ENCODE measurements at places on chromosomes 6 and 20.

- no peak for DNase-seq
Measured at GRCh38 chr6:160367798-160368547, 19.8 kb downstream of the SLC22A3 start.

GRCh38 chr6:8075185-8075584 lies 11.0 kb upstream of the BLOC1S5 start:
- no peak for DNase-seq

GRCh38 chr6:162306616-162307015 lies 420.9 kb downstream of the PRKN start:
- DNase-seq: no peak

DNA sequence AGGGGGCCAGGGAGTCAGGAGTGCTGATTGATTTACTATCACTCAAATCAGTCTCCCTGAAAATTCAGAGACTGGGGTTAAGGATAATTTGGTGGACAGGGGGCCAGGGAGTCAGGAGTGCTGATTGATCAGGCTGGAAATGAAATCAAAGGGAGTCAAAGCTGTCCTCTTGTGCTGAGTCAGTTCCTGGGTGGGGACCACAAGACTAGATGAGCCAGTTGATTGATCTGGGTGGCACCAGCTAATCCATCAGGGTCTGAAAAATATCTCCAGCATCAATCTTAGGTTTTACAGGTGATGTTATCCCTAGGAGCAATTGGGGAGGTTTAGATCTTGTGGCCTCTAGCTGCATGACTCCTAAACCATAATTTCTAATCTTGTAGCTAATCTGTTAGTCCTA lies 6.1 kb upstream of the AFG1L start:
- DNase-seq: no peak

DNA sequence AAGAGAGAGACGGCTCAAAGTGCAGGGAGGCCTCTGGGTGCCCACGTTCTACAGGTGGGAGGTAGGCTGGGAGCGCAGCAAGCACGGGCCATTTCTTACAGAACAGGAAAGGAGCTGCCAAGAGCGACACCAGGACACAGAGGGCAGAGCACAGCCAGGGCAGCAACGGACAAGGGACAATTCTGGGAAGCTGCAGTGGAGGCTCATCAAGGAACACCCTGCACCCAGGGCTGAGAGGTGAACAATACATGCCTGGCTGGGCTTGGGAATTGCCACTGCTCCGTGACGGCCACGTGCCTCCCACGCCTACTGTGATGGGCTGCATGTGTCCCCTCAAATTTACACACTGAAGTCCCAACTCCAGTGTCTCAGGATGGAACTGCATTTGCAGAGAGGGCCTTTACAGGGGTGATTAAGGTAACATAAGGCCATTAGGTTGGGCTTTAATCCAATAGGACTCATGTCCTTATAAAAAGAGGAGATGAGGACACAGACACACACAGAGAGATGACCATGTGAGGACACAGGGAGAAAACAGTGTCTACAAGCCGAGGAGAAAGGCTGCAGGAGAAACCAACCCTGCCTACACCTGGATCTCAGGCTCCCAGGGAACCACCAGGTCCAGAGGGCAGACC lies 13.6 kb downstream of the SERPINB6 start:
- no peak for DNase-seq

GRCh38 chr6:164097551-164098398 lies 683.3 kb downstream of the QKI start:
- peak; percentile 69 for DNase-seq

DNA sequence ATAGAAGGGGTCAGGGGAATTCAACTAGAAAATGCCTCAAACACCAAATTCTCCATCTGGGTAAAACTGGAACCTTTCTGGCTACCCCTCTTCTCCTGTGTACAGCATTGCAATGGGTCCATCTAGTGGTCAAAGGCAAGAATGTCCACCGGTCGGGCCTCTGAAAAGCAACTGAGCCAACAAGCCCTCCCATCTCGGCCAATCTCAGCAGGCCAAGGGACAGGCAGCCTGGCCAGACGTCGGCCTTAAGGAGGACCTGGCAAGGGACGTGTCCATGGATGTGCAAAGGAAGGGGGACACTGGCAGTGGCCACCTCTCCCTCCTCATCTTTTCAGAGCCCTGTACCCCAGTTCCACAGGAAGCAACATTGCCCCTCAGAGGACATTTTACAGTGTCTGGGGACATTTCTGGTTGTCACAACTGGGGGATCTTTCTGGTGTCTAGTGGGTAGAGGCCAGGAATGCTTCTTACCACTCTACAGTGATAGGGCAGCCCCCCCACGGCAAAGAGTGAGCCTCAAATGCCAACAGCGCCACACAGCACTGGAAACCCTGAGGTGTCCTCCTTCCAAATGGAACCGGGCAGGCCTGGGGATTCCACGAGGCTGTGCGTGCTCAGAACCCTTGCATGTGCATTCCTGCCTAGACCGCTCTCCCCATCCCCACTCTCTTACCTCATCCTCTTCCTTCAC lies 99.8 kb upstream of the FOXA2 start:
- peak; percentile 50 for DNase-seq

- no peak for DNase-seq
Measured at GRCh38 chr6:27241443-27241842, 6.1 kb upstream of the PRSS16 start.

DNA sequence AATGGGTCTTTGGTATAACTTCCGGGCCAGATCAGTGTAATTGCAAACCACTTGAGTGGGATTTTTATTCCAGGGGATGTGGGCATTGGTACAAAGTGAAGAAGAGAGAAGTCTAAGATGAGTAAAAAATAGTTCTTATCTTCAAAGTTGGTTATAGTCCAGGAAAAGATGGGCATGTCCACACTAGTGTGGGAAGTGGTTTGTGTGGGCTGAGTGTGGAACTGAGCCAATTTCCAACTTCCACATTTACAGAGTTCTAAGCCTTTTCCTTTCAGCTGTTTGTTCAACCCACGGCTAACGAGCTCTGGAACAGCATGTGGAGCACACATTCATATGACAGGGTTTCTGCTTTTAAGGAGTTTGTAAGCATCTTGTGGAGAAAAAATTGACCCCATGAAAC lies 72.3 kb upstream of the IFNGR1 start:
- DNase-seq: no peak

DNA sequence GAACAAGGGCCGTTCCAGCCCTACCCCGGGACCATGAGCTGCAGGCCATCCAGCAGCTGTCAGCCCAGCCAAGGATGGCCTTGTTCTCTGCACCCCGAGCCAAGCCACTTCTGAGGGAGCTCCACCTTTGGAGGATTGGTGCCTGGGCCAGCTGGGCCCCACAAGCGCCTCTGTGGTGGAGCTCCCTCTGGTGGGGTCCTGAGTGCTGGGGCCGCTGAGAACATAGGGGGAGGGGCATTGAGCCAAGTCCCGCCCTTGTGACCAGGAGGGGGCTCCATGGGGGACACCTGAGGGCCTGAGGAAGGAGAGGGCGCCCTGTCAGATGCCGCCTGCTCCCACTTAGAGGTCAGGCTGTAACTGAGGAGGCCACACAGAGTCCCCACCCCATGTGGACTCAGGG lies 43.2 kb downstream of the YTHDF1 start:
- DNase-seq: peak; percentile 36

GRCh38 chr6:155374681-155375080 lies 60.4 kb upstream of the TFB1M start:
- DNase-seq: peak; percentile 15

DNA sequence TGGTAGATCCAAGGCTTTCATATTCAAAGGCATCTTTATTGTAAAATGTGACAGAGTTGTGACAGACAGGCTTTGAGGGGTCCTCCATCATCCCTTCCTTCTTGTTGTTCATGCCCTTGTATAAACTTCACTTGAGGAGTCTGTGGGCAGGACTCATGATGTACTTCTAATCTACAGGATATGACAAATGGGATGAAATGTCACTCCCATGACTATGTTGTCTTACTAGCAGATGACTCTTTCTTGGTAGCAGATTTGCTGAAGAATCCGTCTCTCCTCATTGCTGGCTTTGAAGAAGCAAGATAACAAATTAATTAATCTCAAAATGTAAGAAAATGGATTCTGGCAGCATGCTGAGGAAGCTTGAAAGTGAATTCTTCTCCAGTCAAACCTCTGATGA lies 566.1 kb downstream of the TFAP2B start:
- no peak for DNase-seq

- DNase-seq: no peak
Measured at GRCh38 chr20:655726-656624, 3.0 kb upstream of the SRXN1 start.

DNA sequence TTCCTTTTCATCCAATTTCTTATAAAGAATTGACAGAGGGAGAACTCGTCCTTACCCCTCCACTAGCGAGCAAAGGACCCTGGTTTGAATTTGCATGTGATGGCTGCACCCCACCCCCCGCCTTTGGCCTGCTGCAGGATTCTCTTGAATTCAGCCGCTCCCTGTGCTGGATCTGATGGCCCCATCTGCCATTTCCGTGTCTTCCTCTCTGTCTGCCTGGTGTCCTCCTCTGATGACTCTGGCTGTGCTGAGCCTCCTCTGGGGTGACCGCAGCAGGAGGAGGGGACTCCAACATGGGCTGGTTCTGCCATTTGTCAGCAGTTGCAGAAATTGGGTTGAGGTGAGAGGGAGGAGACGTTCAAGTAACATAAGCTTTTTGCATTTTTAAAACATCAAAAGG lies 188.8 kb downstream of the DLL1 start:
- DNase-seq: no peak

DNA sequence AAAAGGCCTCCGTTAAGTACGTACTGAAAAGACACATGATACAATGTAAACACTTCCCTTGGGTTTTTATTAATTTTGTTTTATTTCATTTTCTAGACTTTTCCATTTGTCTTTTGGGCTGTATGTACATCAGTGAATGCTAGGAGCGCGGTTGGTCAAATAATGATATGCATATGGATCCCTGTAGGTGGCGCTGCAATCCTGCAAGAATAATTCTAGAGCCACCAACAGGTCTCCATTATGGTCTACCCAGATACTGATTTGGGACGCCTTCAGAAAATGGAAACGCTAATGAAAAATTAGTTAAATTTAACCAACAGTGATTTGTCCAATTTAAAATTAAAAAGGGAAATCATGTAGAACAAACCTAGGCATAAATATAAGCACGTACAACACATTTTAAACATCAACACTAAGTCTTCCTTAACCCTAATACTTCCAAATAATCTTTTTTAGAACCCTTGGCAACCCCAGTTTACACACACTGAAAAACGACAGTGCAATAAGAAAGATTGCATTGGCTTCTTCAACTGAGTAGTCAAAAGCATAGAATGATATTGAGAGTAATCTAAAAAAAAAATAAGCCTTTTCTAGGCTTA lies 433.5 kb downstream of the RFPL4B start:
- DNase-seq: peak; percentile 86

DNA sequence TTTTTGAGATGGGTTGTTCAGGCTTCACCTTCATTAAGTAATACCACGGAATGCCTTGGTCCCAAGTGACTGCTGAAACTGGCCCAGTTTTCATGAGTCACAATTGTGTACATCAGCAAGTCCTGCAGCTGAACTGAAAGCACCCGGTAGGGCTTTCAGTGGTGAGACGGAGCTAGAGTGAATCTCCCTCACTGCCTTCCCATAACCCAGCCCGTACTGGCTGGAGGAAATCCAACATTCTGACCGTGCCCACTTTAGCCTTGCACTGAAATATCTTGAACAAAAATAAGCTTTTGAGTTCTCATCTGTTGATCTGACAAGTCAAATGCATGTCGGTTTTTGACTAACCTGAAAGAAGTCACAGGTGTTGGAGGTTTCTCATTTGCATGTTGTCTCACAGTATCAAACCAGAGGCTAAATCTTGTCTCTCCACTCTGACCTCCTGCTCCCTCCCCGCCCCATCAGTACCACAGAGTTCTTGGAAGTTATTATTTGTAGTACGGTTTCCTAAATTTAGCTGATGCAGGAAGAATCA lies 35.9 kb downstream of the DUSP22 start:
- peak; percentile 68 for DNase-seq

Measured in ELR (cell line).